ENCODE measurements at places on chromosomes 12 and 14.

DNA sequence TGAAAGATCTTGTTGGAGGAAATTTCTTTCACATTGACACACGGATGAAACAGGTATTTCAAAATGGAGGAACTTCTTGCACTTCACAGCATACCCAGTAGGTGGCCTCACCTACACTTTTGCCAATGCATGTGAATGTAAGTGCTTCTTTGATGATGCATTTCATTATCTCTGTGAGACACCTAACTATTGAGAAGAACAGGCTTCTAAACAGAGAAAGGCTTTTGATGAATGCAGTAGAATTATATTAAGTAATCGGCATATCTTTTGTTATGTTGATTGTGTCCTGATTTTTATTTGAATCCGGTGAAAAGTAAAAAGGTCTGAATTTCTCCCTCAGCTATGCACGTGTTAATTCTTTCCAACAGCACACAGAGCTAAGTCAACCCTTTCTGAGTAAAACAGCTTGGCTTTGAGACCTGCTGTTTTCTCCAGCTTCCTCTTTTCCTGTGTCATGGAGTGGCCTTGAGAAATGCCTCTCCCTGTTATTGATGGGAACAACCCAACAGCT lies 399.0 kb downstream of the NAV3 start:
- DNase-seq = no peak

DNA sequence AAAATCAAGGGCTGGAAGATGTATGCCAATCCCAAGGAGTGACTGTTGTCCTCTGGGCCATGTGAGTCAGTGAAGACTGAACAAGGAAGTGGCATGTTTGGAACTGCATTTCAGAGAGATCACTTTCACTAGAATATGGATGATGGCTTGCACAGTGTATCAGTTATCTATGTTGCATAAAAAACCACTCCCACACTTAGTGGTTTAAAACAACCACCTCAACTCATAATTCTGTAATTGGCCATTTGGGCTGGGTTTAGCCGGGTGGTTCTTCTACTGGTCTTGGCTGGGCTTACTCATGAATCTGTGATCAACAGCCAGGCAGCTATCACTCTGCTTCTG lies 15.4 kb downstream of the BDKRB1 start:
- no peak for DNase-seq

DNA sequence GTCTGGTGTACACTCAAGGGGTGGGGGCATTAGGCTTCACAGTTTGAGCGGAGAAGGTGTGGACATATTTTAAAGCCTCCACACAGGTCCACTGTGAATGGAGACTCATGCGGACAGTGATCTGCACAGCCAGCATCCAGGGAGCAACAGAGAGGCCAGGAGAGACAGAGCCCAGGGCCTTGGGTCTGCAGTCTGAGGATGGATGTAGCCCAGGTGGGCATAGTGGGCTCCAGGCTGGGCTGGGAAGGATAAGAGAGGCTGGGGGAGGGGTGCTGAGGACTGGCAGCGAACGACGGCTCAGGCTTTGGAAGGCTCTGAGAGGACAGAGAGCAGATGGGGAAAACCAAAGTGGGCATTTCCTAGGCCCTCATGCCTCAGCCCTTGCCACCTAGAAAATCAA lies 128.8 kb downstream of the PAPOLA start:
- DNase-seq = no peak

DNA sequence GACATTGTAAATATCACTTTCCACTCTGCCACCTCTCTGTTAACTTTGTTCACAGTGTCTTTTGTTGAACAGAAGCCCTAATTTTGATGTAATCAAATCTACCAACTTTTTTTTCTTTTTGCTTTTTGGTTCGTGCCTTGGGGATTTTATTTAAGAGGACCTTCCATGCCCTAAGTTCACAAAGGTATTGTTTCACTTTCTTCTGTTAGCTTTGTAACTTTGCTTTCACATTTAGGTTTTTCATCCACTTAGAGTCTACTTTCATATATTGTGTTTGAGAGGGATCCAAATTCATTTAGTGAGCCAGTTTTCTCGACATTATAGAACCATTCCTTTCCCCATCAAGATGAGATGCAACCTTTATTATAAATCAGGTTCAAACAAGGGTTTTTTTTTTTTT lies 275.7 kb upstream of the CRY1 start:
- no peak for DNase-seq

All from activated CD8-positive, alpha-beta memory T cell treated with anti-CD3 and anti-CD28 coated beads for 4 hours (primary cell).